Natural killer cell (primary cell): ENCODE measurements at places on chromosomes 6 and 20. TPM values are rescaled to one million over a fixed set of nuclear protein-coding genes. Genes with fewer than 3 reads are reported as not detected.

The SLC22A23 gene
- total RNA-seq, result 0.24 TPM

The RAET1E gene
- total RNA-seq, result not detected

The CENPW gene
- 2.5 TPM for total RNA-seq

The SYCP2L gene
- total RNA-seq, result 7.3 TPM

The TAF8 gene
- total RNA-seq, result 38.4 TPM

The STK35 gene
- total RNA-seq, result 21.9 TPM

- DNase-seq, result no peak
- H3K27ac ChIP-seq, result no peak overlapping the region
- H3K36me3 ChIP-seq, result no peaks in the 10 kb centered on the region
- H3K27me3 ChIP-seq, result peaks cover 31% of the 10 kb centered on the region
Observed at GRCh38 chr6:136921381-136921935, 643 bp upstream of the SLC35D3 start.

- DNase-seq, result no peak
- H3K4me1 ChIP-seq, result peaks cover 20% of the 10 kb centered on the region
- no peak overlapping the region for H3K27ac ChIP-seq
- no peaks in the 10 kb centered on the region for H3K27me3 ChIP-seq
- no peak overlapping the region for H3K4me3 ChIP-seq
- peaks cover 13% of the 10 kb centered on the region for H3K36me3 ChIP-seq
Observed at GRCh38 chr20:32495217-32495565, 89.9 kb downstream of the NOL4L start.

- no peaks in the 10 kb centered on the region for H3K4me1 ChIP-seq
Observed at GRCh38 chr6:3825331-3825831, 23.8 kb upstream of the FAM50B start.

DNA sequence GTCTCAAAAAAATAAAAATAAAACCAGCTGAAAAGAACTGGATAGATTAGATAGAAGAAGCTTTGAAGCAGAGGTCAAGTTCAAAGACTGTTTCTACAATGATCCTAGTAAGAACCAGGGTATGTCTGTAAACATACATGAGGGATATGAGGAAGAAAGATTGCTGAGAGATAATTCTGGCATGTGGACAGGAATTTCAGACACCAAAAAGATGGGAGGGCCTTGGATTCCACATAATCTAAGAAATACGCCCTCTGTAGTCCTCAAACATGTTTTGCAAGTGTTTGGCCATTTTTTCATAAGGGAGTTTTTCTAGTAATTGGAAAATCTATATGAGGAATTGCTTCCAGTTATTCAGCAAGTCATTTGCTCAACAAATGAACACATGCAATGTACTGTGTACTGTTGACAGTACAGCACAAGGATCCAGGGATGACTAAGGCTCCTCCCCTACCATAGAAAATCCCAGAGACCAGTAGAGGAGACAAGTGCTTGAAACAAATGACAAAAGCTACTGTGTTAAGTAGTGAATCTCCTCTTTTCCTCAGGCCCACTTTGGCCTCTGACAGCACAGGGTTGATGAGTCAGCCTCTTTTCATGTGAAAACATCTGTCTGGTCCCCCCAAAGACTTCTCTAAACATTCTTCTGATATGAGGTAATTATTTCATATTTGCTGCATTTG is 795.9 kb downstream of the MAFB start:
- H3K4me1 ChIP-seq, result no peaks in the 10 kb centered on the region
- no peak for DNase-seq
- H3K27ac ChIP-seq, result no peak overlapping the region
- H3K36me3 ChIP-seq, result no peaks in the 10 kb centered on the region

DNA sequence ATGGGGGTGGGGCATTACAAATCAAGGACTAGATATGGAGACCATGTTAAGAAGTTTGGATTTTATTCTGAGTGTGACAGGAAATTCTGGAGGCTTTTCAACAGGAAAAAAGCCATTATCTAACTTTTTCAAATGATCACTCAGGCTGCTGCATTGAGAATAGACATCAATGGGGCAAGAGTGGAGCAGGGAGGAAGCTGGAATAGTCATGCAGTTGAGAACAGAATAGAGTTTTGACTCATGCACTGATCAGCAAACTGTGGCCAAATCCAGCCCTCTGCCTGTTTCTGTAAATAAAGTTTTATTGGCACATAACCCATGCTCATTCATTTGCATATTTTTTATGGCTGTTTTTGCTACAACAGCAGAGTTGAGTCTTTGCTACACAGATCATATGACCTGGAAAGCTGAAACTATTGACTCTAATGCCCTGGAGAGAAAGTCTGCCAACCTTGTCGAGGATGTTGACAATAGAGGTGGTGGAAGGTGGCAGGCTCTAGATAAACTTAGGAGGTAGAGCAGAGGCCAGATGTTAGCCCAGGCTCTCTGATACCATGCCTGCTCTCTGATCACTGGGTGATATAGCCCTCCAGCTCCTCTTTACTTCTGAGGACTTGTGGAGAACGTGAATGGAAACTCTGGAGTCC is 441.8 kb downstream of the PTPRT start:
- H3K36me3 ChIP-seq, result no peaks in the 10 kb centered on the region
- H3K27ac ChIP-seq, result no peak overlapping the region
- no peaks in the 10 kb centered on the region for H3K27me3 ChIP-seq
- DNase-seq, result no peak
- no peak overlapping the region for H3K4me3 ChIP-seq

- H3K4me1 ChIP-seq, result peaks cover 8% of the 10 kb centered on the region
- no peak overlapping the region for H3K4me3 ChIP-seq
- DNase-seq, result no peak
- no peaks in the 10 kb centered on the region for H3K27me3 ChIP-seq
- H3K27ac ChIP-seq, result no peak overlapping the region
- H3K36me3 ChIP-seq, result no peaks in the 10 kb centered on the region
Observed at GRCh38 chr6:126341126-126341525, 1.2 kb downstream of the CENPW start.
